ENCODE measurements at places on chromosomes 6 and 20.

DNA sequence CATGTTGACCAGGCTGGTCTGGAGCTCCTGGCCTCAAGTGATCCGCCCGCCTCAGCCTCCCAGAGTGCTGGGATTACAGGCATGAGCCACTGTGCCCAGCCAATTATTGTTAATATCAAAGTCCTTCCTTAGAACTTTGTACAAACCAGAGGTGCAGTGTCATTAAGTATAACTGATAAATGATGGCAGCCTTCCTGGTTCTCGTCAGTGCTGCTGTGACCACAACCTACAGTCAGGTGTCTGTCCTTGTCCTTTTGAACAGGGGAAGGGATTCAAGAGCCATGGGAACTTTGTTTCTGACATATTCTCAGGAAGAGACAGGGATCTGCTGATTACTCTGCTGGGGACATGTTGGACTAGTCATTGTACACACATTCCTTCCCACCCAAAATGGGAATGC, 103.2 kb upstream of the TIAM2 start:
- DNase-seq = no peak

- no peak for DNase-seq
Observed at GRCh38 chr6:17021539-17021889, 80.3 kb upstream of the STMND1 start.

DNA sequence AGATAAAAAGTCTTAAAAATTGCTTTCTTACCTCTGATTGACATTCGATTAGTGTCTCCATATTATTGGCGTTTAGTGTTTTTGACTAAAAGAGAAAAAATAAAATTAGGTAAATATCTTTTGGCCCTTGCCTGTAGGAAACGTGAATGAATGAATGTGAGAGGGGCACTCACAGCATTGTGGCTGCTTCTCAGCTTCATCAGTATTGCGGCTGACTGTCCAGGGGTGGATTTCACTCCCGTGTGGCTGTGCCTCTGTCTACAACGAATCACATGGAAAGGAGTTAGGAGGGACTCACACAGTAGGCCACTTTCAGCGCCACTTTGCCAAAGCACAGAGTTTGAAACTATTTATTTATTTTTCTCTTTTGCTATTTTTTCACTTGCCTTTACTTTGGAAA, 844 bp downstream of the TAGAP start:
- DNase-seq = peak; percentile 55

- DNase-seq = no peak
Observed at GRCh38 chr6:39208223-39208739, 21.0 kb downstream of the KCNK5 start.

DNA sequence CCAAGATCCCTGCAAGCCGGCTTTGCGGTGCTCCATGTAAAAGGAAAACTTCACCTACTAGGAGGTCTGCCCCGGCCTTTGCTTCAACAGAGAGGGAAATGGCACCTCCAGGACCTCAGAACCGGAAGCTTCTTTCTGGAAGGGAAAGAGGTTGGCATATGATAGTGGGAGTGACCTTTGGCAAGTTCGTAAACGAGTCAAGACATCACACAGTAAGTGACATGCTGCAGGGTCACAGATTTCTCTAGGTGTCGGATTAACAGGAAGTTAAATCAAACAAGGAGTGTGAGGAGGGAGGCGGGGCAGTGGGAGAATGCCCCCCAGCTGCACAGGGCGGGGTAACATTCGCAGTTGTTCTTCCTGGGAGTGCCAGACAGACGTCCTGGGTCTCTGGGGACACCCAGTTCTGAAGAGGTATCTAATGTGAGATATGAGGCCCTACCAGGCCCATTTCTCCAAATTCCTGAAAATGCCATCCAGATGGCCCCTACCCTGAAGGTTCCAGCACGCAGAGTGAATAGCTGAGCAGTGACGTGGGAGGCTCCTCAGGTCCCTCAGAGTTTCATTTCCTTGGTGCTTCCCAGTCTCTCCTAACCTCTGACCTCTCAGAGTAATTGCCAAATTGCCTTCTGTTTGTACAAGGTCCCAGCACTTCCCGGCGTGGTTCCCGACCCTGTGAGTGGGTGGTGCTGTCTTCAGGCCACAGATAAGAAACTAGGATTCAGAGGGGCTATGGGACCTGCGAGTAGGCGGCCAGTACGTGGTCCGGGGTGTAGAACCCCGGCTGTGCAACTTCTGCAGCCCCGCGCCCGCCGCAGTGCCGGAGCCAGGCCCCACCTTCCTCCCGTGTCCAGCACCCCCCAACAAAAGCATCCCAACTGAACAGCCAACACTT, 1.9 kb downstream of the RRBP1 start:
- no peak for DNase-seq

GRCh38 chr6:34370361-34370760, 22.1 kb downstream of the NUDT3 start:
- DNase-seq = no peak

DNA sequence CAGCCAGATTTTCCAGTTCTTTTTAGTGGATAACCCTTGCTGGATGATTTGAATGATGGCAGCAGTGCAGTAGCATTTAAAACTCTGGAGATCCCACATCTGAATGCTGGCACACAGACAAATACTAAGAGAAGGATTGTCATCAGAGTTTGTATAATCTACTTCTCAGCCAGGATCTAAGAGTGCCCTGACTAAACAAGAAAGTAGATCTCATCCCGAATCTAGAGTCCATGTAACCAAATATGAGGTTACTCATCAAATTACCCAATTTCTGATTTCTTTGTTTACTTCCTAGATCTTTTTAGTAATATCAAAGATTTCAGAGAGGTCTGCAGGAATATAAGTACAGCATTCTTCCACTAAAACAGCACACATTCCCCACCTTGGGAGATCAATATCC, 7.8 kb downstream of the TMC2 start:
- DNase-seq = no peak

DNA sequence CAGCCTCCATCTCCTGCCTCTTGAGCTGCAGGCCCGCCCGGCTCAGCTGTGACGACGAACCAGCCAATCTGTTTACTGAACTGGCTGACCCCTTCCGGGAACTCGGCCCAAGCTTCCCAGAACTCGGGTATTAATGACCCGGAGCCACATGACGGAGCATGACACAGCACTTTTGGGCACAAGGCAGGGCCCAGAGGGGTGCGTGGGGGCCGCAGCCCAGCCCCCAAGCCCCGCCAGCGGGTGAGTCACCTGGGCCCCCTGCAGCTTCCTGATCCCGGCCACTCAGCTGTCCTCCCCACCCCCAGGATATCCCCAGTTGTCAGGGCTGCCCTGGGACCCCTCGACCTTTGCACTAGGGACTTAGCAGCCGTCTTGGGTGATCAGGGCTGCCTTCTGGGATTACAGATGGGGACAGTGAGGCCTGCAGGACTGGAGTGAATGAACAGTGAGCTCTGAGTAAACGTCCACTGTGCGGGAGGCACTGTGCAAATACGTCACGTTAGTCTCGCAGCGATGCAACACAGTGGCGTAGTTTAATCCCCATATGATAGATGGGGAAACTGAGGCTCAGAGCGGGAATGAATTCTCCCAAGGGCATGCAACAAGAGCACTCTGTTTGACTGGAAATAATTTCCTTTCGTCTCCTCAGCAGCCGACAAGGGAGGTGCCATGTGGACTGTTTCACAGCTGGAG, 102.1 kb downstream of the CEBPB start:
- DNase-seq = no peak

DNA sequence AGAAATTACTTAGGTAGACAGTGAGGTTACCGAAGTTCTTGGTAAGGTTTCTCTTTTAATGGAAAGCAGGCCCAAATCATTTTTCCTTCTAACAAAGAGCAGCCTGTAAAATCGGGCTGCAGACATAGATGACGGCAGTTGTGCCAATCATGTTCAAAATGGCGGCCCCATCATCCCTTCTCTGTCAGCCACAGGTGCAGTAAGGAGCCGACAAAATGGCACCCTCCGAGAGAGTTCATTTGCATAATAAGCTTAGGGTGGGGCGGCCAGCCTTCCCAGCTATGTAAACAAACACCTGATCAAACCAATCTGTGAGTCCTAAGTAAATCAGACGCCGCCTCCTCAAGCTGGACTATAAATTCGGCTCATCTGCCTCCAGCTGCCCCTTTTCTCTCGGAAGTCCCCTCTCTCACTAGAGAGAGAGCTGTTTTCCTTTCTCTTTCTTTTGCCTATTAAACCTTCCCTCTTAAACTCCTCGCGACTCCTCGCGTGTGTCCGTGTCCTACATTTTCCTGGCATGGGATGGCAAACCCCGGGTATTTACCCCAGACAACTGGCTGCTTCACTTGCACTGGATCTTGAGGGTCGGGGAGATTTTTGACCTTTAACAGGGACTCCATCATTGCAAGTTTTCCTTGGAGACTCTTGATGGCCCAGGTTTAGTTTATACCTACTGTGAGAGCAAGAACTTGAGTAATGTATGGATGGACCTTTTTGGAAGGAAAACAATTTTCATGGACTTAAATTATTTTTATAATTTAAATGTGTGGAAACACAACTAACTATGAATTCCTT, 8.9 kb upstream of the DDR1 start:
- DNase-seq = no peak

- no peak for DNase-seq
Observed at GRCh38 chr6:145670311-145670710, 65.0 kb downstream of the EPM2A start.

DNA sequence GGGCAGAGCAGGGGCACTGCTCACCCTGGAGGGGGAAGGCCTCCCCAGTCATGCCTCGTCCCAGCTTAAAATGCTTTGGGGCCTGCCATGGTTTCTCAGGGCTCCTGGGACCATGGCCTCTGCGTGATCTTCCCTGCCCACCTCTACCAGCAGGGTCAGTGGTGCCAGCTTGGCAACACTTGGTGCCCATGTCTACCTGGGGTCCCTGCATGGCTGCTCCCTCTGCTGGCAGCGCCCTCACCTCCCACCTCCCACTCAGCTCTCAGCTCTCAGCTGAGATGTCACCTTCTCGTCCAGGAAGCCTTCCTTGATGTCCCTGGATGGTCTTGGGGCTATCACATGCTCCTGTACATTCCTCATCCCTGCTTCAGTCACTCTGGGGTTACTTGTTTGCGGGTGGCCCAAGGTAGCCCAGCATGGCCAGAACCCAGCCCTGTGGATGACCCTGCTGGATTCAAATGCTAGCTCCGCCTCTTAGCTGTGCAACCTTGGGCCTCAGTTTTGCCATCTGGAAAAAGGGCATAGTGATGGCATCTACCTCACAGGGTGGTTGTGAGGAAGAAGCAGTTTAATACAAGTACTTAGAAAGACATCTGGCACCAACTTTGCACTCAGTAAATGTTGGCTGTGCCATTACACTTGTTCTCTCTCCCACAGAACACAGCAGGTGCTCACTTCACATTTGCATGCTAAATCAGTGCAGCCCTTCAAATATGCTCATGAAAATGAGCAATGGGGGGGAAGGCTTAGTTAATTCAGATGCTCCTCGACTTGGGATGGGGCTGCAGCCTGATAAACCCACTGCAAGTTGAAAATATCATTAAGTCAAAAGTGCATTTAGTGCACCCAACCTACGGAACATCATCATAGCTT, 53.5 kb upstream of the PTPN1 start:
- DNase-seq = no peak

DNA sequence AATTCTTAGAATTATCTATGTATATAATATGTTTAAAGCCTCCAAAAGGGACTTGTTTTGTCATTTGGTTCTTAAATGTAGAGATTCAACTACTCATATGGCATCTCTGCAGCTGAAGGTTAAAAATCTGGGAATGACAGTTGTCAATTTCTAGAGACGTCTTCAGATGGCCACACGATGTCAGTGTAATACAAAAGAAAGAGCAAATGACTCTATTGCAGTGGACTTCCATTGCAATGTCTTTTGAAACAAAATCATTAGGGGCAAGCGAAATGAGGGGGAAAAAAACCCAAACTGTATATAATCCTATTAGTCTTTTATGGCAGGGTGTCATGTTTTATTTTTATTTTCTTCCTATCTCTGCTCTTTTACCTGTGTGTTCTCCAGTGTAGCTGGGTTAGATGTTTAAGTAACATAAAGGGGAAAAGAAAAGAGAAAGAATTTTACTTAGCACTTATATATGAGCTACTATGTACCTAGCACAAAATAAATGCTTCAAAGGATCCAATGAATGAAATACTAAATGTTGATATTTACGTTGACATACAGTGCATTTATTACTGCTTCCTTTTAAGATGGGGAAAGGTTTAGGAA, 26.2 kb downstream of the CCN2 start:
- no peak for DNase-seq

DNA sequence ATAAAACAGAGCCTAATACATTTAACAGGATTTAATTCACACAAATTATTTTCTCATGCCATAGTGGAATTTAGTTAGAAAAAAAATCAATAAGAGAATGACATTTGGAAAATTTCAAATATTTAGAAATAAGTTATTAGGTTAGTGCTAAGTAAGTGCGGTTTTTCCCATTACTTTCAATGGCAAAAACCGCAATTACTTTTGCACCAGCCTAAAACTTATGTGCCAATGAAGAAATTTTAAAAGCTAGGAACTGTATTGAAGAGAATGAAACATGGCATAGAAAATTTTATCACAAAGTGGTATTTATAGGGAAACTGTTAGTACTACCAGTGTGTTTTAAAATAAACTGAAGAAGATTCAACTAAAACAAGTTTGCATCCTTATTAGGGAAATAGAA, 228.3 kb upstream of the FKBP1C start:
- no peak for DNase-seq

DNA sequence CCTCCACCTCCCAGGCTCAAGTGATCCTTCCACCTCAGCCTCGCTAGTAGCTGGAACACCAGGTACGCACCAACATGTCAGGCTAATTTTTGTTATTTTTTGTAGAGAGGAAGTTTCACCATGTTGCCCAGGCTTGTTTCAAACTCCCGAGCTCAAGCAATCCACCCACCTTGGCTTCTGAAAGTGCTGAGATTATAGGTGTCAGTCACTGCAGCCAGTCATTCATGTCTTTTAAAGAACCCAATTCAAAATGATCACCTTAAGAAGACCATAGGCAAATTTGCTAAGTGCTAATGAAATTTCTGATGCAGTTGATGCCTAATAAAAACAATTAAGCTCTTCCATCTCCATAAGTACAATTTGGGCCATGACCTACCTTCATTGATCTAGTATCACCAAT, 2.6 kb upstream of the VNN2 start:
- no peak for DNase-seq
